ENCODE measurements at places on chromosomes 4 and X. TPM values are rescaled to one million over a fixed set of nuclear protein-coding genes. Genes with fewer than 3 reads are reported as not detected.

Gene TMSB15B
- total RNA-seq: 5.9 TPM

Gene MBNL3
- total RNA-seq: 27.4 TPM

Gene GAGE12G
- total RNA-seq: not detected

Gene ATOH1
- total RNA-seq: not detected

Gene PAGE1
- total RNA-seq: not detected

Gene FAM9C
- total RNA-seq: not detected

Gene RAB33A
- total RNA-seq: 8.2 TPM

Gene BEX2
- total RNA-seq: 32.5 TPM

Gene NAA11
- not detected for total RNA-seq

Gene ODAPH
- 0.10 TPM for total RNA-seq

Gene CPLX1
- total RNA-seq: 0.10 TPM

Gene ZNF157
- 0.63 TPM for total RNA-seq

Gene HSFX4
- not detected for total RNA-seq

Gene IQCM
- total RNA-seq: not detected

Gene CT45A1
- total RNA-seq: not detected

Gene MAGEA1
- total RNA-seq: not detected

Gene CFI
- under 0.01 TPM for total RNA-seq

Gene HMGB3
- total RNA-seq: 4.5 TPM

Gene DUSP9
- total RNA-seq: not detected

Gene JADE3
- total RNA-seq: 3.0 TPM

Gene P2RY4
- total RNA-seq: not detected

Gene F9
- not detected for total RNA-seq

Gene F11
- not detected for total RNA-seq

Gene EMCN
- total RNA-seq: 0.10 TPM

Gene DMD
- total RNA-seq: 2.4 TPM

Gene SLC16A2
- total RNA-seq: not detected

Gene NEUROG2
- not detected for total RNA-seq

Gene SMARCA1
- 0.73 TPM for total RNA-seq

Gene PAGE2
- not detected for total RNA-seq

Gene OFD1
- 40.1 TPM for total RNA-seq

Gene TMSB15A
- 0.63 TPM for total RNA-seq

Gene FRMD7
- total RNA-seq: 0.10 TPM

Gene IL15
- 6.5 TPM for total RNA-seq

Gene PCDH18
- total RNA-seq: 0.10 TPM

Gene HTN3
- not detected for total RNA-seq

Gene NPNT
- total RNA-seq: not detected

Gene ANK2
- 0.94 TPM for total RNA-seq

Gene SLC6A14
- total RNA-seq: not detected

Gene HELT
- total RNA-seq: not detected

Gene ELF4
- 52.1 TPM for total RNA-seq

Gene TMEM156
- 6.9 TPM for total RNA-seq

Gene SPON2
- total RNA-seq: 25.5 TPM

Gene RTL9
- not detected for total RNA-seq

Gene SAGE1
- not detected for total RNA-seq

Gene PRKG2
- 1.7 TPM for total RNA-seq

Gene TMEM31
- not detected for total RNA-seq

Gene PGAM4
- not detected for total RNA-seq

Gene ZNF185
- total RNA-seq: 24.9 TPM

Gene CXXC4
- total RNA-seq: 0.21 TPM
